Naive thymus-derived CD4-positive, alpha-beta T cell (primary cell): ENCODE measurements at places on chromosomes 12 and 14.

DNA sequence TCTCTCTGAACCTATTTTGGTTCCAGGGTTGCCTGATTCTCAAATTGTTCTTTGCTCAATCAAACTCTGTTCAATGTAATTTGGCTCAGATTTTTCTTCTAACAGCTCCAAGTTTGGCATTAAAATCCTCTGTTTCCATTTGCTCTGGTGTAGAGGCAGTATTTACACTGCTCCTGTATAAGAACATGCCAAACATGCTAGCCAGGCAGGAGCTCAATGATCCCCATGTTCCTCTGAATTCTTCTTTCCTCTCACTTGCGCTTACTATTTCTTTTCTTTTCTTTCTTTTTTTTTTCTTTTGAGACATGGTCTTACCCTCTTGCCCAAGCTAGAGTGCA is 17.2 kb downstream of the SDR9C7 start:
- no peaks in the 10 kb centered on the region for H3K27me3 ChIP-seq
- no peak overlapping the region for H3K27ac ChIP-seq
- no peak overlapping the region for H3K4me3 ChIP-seq
- no peak for DNase-seq
- H3K36me3 ChIP-seq = no peaks in the 10 kb centered on the region

GRCh38 chr14:97539411-97539795 is 742.2 kb downstream of the VRK1 start:
- no peak overlapping the region for H3K27ac ChIP-seq
- no peak for DNase-seq
- no peaks in the 10 kb centered on the region for H3K36me3 ChIP-seq
- H3K4me3 ChIP-seq = no peak overlapping the region

DNA sequence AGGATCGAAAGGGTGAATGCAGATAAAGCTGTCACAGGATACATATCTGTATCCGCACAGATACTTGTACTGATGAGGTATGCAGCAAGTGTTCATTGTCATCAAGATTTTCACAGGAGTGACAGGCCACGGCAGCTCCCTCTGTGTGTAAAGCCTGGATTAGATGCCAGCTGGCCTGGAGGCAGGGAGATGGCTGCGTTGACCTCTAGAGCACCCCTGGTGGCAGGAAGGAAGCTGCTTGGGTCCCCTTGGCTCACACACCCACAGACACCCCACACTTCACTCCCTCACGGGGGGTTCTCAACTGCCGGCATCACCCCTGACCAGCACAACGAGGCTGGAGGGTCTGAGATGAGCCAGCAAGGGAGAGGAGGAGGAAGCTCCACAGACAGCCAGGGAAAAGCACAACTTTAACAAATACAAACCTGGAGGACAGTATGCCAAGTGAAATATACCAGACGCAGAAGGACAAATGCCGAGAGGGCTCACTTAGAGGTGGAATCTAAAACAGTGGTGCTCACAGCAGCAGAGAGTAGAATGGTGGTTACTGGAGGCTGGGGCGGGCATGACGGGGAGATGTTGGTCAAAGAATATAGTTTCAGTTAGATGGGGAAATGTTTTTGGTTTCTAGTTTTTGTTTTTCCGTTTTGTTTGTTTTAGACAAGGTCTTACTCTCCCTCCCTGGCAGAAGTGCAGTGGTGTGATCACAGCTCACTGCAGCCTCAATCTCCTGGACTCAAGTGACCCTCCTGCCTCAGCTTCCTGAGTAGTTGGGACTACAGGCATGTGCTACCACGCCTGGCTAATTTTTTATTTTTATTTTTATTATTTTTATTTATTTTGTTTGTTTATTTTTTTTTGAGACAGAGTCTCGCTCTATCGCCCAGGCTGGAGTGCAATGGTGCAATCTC is 45.7 kb downstream of the TEAD4 start:
- H3K27ac ChIP-seq = no peak overlapping the region
- no peaks in the 10 kb centered on the region for H3K27me3 ChIP-seq
- H3K4me3 ChIP-seq = no peak overlapping the region
- DNase-seq = no peak

DNA sequence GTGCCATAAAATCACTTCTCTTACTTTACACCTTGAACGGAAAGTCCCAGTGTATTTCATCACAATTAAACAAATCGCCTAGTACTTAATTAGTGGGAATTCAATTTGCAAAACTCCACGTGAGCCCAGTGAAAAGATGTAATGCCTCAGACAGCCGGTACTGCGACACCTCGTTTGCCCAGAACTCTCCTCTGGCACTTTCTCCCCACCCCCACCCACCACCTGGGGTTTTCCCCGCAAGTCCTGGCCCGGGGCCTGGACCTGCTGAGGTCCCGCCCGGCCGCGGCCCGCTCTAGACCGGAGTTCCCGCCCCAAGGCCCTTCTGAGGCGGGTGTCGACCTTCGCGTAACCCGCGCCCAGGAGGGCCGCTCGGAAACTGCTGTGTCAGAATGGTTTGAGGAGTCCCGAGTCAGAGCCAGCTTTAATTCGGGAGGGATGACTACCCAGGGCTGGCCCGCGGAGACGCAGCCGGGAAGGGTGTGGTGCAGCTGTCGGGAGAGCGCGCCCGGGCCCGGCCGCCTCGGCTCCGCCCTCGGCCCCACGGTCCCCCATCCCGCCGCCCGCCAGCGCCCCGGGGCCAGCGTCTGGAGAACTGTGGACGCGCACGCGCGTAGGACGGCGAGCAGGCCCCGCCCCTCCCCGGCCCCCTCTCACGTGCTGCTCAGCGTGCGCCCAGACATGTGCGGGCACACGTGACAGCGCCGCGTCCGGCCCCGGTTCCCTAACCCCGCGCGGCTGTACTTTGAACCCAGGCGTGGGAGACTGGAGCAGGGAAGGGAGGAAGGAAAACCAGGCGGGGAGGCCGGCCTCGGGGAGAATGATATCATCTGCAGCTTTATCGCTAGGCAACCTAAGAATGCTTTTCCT is 10.8 kb downstream of the BHLHE41 start:
- no peaks in the 10 kb centered on the region for H3K36me3 ChIP-seq
- H3K4me3 ChIP-seq = peak overlapping the region; percentile 53
- peaks cover 5% of the 10 kb centered on the region for H3K4me1 ChIP-seq
- peak overlapping the region; percentile 54 for H3K27ac ChIP-seq

DNA sequence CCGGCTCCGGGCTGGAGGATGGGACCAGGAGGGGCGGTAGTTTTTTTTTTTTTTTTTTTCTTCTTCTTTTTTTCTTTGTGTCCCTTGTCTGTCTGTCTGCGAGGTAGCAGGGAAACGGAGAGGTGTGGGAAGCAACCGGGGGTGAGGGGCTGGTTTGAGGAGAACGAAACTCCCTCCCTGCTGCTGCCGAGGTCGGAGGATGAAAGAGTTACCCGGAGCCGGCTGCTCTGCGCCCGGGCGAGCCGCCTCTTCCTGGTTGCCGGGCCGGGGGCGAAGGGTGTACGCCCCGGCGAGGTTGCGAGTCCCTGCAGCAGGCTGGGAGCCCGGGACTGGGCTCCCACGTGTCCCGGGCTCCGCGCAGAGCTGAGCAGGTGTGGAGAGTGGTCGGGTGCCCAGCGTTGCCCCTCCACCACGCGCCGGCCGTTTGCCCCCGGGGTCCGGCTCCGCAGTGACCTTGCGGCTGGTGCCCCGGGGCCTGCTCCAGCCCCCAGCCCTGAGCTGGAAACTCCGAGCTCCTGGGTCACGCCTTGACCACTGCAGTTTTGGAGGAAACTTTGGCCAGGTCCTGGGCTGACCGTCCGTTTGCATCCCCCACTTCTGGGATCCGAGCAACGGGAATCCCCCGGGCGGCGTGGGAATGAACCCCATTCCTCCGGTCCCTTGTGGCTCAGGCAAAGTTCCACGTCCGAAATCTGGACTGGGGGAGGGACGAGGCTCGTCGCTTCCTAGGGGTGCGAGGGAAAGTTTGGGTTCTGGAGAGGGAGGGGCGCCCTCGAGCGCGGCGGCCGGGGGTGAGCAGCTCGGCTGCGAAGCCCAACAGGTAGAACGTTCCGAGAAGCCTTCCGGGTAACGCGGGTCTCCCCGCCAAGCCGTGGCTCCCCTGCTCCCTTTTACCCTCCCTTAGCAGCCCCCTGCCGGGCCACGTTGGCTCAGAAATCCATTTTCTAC is 1.3 kb downstream of the CHST11 start:
- H3K27me3 ChIP-seq = no peaks in the 10 kb centered on the region
- H3K4me1 ChIP-seq = peaks cover 39% of the 10 kb centered on the region
- peak overlapping the region; percentile 85 for H3K27ac ChIP-seq

DNA sequence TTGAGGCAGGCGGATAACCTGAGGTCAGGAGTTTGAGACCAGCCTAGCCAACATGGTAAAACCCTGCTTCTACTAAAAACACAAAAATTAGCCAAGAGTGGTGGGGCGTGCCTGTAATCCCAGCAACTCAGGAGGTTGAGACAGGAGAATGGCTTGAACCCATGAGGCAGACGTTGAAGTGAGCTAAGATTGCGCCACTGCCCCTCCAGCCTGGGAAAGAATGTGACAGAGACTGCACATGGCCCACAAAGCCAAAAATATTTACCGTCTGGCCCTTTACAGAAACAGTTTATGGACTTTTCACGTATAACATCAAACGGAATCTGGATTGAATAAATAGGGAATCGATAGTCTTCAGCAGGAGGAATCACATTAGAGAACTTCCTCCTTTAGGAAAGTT is 3.5 kb downstream of the RSRC2 start:
- no peak overlapping the region for H3K4me3 ChIP-seq
- H3K36me3 ChIP-seq = peaks cover 34% of the 10 kb centered on the region
- H3K27me3 ChIP-seq = no peaks in the 10 kb centered on the region
- H3K27ac ChIP-seq = no peak overlapping the region
- H3K4me1 ChIP-seq = peaks cover 50% of the 10 kb centered on the region

DNA sequence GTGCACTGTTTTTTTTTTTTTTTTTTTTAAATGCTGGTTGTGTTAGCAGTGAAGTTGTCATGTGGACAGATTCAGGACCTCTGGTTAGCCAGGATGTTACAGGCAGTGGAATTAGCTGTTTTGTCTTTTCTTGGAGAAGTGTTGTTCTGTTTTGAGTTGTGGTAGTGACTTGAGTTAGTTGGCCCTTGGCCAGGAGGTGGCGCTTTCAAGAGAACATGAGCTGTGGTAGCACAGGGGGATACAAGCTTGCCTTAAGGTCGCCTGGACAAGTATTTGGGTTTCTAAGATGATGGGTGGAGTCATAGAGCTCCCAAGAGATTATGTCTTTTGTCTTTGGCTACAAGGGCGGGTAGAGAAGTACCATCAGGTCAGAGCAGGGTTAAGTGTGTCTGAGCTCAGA is 33.3 kb upstream of the CCDC198 start:
- H3K4me3 ChIP-seq = no peak overlapping the region
- no peak for DNase-seq
- H3K36me3 ChIP-seq = no peaks in the 10 kb centered on the region
- H3K27me3 ChIP-seq = no peaks in the 10 kb centered on the region

GRCh38 chr12:68521848-68522502 is 88.7 kb upstream of the RAP1B start:
- no peaks in the 10 kb centered on the region for H3K4me1 ChIP-seq
- no peak for DNase-seq
- H3K4me3 ChIP-seq = no peak overlapping the region
- H3K27me3 ChIP-seq = no peaks in the 10 kb centered on the region
- no peaks in the 10 kb centered on the region for H3K36me3 ChIP-seq
- no peak overlapping the region for H3K27ac ChIP-seq

GRCh38 chr14:91830777-91831176 is 36.6 kb downstream of the TC2N start:
- no peaks in the 10 kb centered on the region for H3K27me3 ChIP-seq
- H3K4me3 ChIP-seq = no peak overlapping the region
- H3K36me3 ChIP-seq = no peaks in the 10 kb centered on the region
- no peak for DNase-seq
- no peak overlapping the region for H3K27ac ChIP-seq
- peaks cover 22% of the 10 kb centered on the region for H3K4me1 ChIP-seq

GRCh38 chr12:8143261-8143660 is 13.6 kb upstream of the ZNF705A start:
- no peak overlapping the region for H3K4me3 ChIP-seq
- H3K4me1 ChIP-seq = no peaks in the 10 kb centered on the region
- H3K27ac ChIP-seq = no peak overlapping the region
- H3K27me3 ChIP-seq = no peaks in the 10 kb centered on the region
- no peak for DNase-seq

GRCh38 chr14:37472906-37473305 is 122.1 kb downstream of the FOXA1 start:
- DNase-seq = no peak
- H3K36me3 ChIP-seq = no peaks in the 10 kb centered on the region
- H3K4me3 ChIP-seq = no peak overlapping the region

- DNase-seq = no peak
- peak overlapping the region; percentile 80 for H3K4me3 ChIP-seq
- H3K27ac ChIP-seq = no peak overlapping the region
- H3K36me3 ChIP-seq = no peaks in the 10 kb centered on the region
- H3K27me3 ChIP-seq = peaks cover 18% of the 10 kb centered on the region
- peaks cover 71% of the 10 kb centered on the region for H3K4me1 ChIP-seq
Observed at GRCh38 chr12:57240926-57241401, 10.0 kb downstream of the STAC3 start.

- no peak overlapping the region for H3K4me3 ChIP-seq
- DNase-seq = no peak
- H3K27me3 ChIP-seq = no peaks in the 10 kb centered on the region
- H3K36me3 ChIP-seq = no peaks in the 10 kb centered on the region
- H3K27ac ChIP-seq = no peak overlapping the region
- no peaks in the 10 kb centered on the region for H3K4me1 ChIP-seq
Observed at GRCh38 chr12:117513353-117513752, 151.9 kb upstream of the NOS1 start.

GRCh38 chr12:92597118-92597517 is 105.7 kb upstream of the PLEKHG7 start:
- H3K4me1 ChIP-seq = peaks cover 27% of the 10 kb centered on the region
- no peak overlapping the region for H3K4me3 ChIP-seq
- H3K27me3 ChIP-seq = no peaks in the 10 kb centered on the region
- DNase-seq = no peak
- no peaks in the 10 kb centered on the region for H3K36me3 ChIP-seq

GRCh38 chr14:68794851-68795596 is 2.2 kb upstream of the ZFP36L1 start:
- no peaks in the 10 kb centered on the region for H3K36me3 ChIP-seq
- H3K4me3 ChIP-seq = peak overlapping the region; percentile 91
- DNase-seq = peak; percentile 50
- no peaks in the 10 kb centered on the region for H3K27me3 ChIP-seq

- H3K27me3 ChIP-seq = no peaks in the 10 kb centered on the region
- no peak overlapping the region for H3K27ac ChIP-seq
- H3K4me1 ChIP-seq = peaks cover 33% of the 10 kb centered on the region
- no peak overlapping the region for H3K4me3 ChIP-seq
Observed at GRCh38 chr12:49565406-49566265, 2.3 kb downstream of the MCRS1 start.
